T-helper 17 cell (primary cell): ENCODE measurements at places on chromosomes 11 and 22. TPM values are rescaled to one million over a fixed set of nuclear protein-coding genes. Genes with fewer than 3 reads are reported as not detected.

P2RX6 gene
- total RNA-seq: 0.39 TPM

YPEL4 gene
- total RNA-seq: 1.8 TPM

HBD gene
- total RNA-seq: not detected

NF2 gene
- 23.8 TPM for total RNA-seq

CCDC88B gene
- 111 TPM for total RNA-seq

FOLH1 gene
- total RNA-seq: not detected

SMC1B gene
- total RNA-seq: 0.17 TPM

PATE3 gene
- total RNA-seq: not detected

MAPK11 gene
- 14.4 TPM for total RNA-seq

RIMBP3B gene
- total RNA-seq: not detected

EFCAB6 gene
- total RNA-seq: 0.16 TPM

CREB3L1 gene
- not detected for total RNA-seq

KCNJ1 gene
- 0.70 TPM for total RNA-seq

GRIA4 gene
- total RNA-seq: not detected
